ENCODE measurements at places on chromosomes 3 and 15.

- no peak for DNase-seq
Observed at GRCh38 chr3:86605166-86605565, 385.8 kb downstream of the VGLL3 start.

GRCh38 chr3:30502742-30503073, 103.7 kb upstream of the TGFBR2 start:
- no peak for DNase-seq

DNA sequence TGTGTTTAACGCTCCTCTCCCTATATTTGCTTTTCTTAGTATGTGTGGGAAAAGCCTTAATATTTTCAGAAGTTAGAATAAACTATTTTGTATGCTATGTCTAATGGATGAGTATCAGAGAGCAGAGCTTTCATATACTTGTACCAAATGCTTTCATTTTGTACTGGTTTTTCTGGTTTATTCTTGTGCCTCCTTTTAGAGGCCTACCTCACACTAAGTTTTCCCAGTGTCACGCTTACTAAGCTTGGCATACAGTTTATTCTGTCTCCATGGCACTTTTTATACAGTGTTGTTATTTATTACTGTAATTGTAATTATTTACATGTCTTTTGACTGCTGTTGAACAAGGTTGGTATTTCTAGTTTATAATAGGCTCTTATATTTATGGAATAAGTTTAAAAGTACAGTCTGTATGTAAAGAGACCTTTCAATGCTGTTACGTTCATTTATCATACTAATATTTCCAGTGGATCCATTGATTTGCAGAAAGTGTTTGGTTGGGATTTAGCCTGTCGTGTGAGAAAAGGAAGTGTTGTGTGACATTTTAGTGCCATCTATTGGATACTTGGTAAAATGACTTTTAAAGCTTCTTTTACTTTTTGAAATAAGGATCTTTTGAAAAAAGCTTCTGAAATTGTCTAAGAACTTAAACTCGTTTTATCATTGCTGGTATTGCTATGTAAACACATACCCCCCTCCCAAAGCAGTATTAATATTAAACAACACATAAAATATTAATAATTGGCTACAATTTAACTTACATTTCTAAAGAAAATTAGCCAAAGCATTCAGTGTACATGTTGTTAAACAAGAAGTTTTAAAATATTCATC, 5.2 kb upstream of the EBLN2 start:
- DNase-seq, result no peak

- no peak for DNase-seq
Observed at GRCh38 chr3:59380146-59380545, 330.3 kb upstream of the CFAP20DC start.

DNA sequence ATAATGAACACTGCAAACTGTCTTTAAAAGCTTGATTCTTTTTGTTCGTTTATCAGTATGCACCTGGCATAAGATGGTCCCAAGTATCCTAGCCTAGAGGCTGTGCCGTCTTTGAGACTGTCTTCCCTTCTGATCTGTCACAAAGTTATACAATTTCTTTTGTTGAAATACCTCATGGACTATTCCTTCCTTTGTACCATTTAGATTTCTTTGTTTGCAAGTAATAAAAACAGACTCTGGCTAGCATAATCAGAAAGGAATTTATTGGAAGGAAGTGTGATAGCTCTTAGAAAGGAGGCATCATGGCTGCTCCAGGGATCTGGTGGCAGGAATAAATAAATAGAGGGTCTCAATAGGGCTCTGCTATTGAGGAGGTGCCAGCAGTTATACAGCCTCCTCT, 280.4 kb downstream of the SLC9A9 start:
- DNase-seq, result no peak

DNA sequence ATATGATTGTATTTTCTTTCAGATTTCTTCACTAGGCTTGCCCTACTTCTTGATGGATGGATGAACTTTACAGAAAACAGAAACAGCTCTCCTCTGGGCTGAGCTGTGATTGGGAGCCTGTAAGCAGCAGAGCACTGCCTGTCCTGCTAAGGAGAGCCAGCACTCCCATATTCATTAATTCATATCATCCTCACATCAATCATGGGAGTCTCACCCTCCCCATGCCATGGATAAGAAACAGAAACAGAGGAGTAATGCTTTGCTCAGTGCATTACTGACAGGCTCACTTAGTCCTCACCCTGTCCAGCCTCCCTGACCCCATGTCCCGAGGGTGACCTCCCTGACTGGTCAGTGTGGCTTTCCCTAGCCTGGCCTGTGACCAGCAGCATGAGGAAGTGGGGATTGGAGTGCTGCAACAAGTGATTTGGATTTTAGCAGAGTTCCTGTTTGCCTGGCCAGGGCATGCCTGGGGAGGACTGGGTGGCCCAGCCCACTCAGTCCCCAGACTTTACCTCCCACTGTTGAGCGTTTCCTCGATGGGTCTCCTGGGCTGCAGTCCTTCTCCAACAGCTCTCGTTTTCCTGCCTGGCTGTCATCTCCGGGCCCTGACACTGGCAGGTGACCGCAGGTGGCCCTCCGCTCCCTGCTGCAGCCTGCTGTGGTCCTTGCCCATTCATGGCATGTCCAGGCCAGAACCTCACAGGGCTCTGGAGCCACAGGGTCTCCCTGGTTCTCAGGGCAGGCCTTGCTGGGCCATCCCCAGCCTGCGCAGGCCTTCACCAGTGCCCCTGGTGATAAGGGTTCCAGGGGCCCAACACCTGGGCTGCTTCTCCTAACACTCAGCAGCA, 1.3 kb upstream of the TMIE start:
- no peak for DNase-seq

- DNase-seq, result no peak
Observed at GRCh38 chr15:78855746-78856145, 16.9 kb upstream of the MORF4L1 start.

- no peak for DNase-seq
Observed at GRCh38 chr15:39200586-39200985, 380.3 kb upstream of the THBS1 start.

GRCh38 chr3:170910542-170910941, 2.1 kb upstream of the EIF5A2 start:
- DNase-seq, result no peak

DNA sequence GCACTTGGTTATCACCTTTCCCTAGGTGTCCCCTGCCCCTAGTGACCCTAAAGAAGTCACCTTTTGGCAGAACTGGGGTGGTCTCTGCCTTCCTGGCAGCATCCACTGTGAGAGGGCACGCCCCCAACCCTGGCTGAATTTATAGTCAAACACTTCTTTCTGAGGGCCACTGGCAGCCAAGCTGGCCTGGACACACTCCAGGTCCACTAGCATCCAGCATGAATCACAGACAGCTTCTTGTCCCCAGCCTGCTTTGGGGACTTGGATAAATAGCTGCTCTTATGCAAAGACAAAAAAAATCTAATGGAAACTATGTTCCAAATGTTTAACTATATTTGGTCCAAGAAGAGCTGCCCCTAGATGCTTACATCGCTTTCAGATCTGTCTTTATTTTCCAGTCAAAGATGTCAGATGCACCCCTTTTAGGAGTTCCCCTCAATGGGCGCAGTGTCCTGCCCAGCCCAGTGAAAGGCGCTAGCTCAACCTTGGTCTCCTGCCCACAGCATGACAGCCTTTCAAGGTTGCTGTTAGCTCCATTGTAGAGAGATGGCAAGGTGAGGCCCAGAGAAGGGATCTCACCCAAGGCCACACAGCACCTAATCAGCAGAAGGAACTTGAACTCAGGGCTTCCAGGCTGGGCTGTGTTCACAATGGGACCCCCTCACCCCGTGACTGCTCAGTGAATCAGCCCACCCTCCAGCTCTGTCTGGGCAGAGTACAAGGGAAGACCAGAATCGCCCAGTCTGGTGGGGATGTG, 7.0 kb downstream of the RASL12 start:
- no peak for DNase-seq

GRCh38 chr3:23761440-23761896, 44.3 kb upstream of the UBE2E1 start:
- DNase-seq, result no peak

GRCh38 chr3:77247061-77247460, 207.2 kb downstream of the ROBO2 start:
- DNase-seq, result no peak
